ENCODE measurements at places on chromosomes 1 and 21. TPM values are rescaled to one million over a fixed set of nuclear protein-coding genes. Genes with fewer than 3 reads are reported as not detected.

DNA sequence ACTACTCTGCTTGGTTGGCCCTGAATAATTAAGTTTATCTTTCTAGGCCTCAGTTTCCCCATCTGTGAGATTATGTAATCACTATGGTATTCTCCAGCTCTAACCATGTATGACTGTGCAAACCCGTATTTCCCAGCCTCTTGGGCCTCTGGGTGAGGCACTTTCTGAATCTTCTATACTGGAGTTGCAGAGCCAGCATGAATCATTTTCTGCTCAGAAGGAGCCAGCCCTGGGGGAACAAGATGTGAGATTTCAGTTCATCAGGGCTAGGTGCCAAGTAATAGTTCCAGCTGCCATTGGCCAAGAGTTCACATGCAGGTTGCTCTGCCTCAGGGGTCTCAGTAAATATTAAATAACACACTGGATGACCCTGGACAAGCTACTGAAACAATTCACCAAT, 47.7 kb upstream of the USP24 start:
- DNase-seq, result no peak
- H3K4me1 ChIP-seq, result no peaks in the 10 kb centered on the region
- no peak overlapping the region for H3K27ac ChIP-seq
- no peak overlapping the region for H3K4me3 ChIP-seq
- no peaks in the 10 kb centered on the region for H3K27me3 ChIP-seq

- no peaks in the 10 kb centered on the region for H3K27me3 ChIP-seq
- H3K27ac ChIP-seq, result no peak overlapping the region
- H3K4me1 ChIP-seq, result no peaks in the 10 kb centered on the region
- no peak for DNase-seq
- H3K4me3 ChIP-seq, result no peak overlapping the region
These were observed 72.1 kb downstream of the SLC5A9 start for GRCh38 chr1:48294656-48295055.

- DNase-seq, result no peak
- no peaks in the 10 kb centered on the region for H3K4me1 ChIP-seq
- no peak overlapping the region for H3K4me3 ChIP-seq
- H3K36me3 ChIP-seq, result no peaks in the 10 kb centered on the region
- no peak overlapping the region for H3K27ac ChIP-seq
These were observed 35.9 kb downstream of the SMAP2 start for GRCh38 chr1:40409467-40409866.

GRCh38 chr1:172699111-172699510, 40.2 kb downstream of the FASLG start:
- H3K4me1 ChIP-seq, result no peaks in the 10 kb centered on the region
- H3K27ac ChIP-seq, result no peak overlapping the region
- H3K36me3 ChIP-seq, result no peaks in the 10 kb centered on the region
- DNase-seq, result no peak
- no peaks in the 10 kb centered on the region for H3K27me3 ChIP-seq
- H3K4me3 ChIP-seq, result no peak overlapping the region

DNA sequence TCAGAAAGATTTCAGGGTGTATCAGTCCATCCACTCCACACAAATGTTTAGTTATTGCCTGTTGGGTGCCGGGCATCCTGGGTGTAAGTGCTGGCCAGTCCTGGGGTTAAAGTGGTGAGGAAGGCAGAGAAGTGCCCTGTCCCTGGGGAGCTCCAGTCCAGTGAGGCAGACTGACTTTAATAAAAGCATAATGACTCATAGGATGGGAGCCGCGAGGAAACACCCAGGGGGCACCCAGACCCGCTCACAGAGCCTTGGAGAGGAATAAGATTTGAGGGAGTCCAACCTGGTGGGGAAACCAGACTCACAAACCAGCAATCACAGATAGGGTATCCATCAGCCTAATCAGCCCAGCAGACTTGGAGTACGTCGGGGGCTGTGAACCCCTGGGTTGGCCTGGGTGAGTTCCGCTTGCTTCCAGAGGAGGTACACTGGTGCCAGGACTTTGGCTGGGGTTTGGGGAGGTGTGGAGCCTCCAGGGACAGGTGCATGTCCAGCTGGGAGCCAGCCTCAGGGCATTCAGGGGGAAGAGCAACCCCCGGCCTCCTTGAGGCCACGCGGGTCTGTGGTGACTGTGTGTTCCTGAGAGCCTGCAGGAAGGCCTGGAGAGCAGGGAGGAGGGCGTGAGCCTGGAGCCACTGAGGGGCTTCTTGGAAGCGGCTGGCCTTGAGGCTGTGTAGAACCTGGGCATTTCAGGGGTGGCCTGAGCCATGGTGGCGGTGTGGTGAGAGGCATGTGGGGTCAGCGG, 3.7 kb downstream of the PEAR1 start:
- H3K27me3 ChIP-seq, result peaks cover 19% of the 10 kb centered on the region
- no peak for DNase-seq
- peak overlapping the region; percentile 60 for H3K27ac ChIP-seq

DNA sequence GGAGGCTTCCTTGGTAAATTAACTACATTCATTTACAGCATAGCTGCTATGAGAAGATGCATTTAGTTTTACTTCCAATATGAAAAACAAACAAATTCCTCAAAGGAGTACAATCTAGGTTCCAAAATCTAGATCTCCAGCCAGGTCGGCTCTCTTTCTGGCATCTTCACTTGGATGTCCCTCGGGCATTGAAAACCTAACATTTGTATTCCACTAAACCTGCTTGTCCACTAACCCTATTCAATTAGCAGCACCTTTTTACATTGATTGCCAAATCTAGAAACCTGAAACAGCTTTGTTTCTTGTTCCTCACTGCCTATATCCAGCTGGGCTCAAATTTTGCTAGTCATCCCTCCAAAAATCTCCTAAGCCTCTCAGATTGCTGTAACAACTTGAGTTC, 14.3 kb upstream of the CXADR start:
- H3K27ac ChIP-seq, result no peak overlapping the region
- H3K36me3 ChIP-seq, result no peaks in the 10 kb centered on the region

GRCh38 chr1:159421821-159422220, 10.2 kb upstream of the OR10J4 start:
- H3K4me1 ChIP-seq, result no peaks in the 10 kb centered on the region
- no peak for DNase-seq

DNA sequence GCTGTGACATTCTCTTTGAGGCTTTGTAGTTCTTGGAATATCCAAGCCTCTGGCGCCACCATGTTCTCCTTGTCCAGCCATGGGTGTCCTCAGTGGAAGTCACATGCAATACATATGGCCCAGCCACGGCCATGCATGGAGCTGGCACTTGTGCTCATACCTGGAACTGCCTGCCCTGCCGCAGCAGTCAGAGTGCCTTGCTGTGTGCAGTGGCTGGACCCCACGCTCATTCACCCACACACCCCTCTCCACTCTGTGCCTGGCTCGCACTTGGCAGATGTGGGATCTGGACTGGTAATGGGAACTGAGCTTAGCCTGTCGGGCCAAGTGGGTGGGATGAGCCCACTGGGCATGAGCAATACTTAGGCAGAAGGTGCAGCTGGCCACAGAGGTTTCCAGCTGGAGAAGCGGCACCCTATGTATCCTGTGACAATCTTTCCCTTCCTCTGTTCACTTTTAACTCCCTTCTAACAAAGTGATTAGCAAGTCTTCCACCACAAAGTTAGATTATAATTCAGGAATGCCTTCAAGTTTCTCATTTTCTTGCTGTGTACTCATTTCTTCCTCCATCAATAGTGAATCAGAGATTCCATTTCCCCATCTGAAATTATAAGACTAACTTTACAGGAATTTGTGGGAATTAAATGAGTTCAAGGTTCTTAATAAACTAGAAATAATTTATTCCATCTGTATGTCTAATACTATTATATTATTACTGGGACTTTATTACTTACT, 351.6 kb upstream of the NCAM2 start:
- DNase-seq, result no peak
- no peaks in the 10 kb centered on the region for H3K4me1 ChIP-seq
- no peak overlapping the region for H3K4me3 ChIP-seq
- H3K27me3 ChIP-seq, result no peaks in the 10 kb centered on the region

DNA sequence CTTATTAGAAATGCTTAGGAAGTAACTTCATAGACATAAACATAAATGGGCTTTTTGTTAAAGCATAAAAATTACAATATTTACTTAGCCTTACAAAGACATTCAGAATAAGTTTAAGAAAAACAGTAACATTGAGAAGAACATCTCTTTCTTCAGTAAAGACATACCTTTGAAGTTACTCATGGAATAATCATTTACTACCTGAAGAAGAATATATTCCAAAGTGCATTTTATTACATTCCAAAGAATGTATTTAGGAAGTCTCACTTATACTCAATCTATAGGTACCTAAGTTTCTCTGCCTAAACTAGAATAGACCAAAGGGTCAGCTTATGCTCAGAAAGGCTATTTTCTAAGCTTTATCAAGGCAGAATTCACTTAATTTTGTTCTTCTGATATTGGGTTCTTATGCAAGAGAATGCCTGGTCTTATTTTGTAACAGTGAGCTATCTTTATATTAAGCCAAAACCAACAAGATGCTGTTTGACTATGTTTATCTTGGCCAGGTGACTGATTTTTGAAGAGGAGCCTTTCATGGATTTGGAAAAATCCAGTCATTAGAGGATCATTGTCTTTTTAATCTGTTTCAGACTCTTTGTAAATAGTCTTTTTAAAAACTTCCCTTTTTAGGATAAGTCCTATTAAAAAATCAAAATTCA, 110.1 kb downstream of the OLFML2B start:
- H3K4me1 ChIP-seq, result no peaks in the 10 kb centered on the region
- no peaks in the 10 kb centered on the region for H3K36me3 ChIP-seq
- no peaks in the 10 kb centered on the region for H3K27me3 ChIP-seq
- no peak for DNase-seq
- no peak overlapping the region for H3K4me3 ChIP-seq

GRCh38 chr1:4344065-4344732, 310.2 kb upstream of the AJAP1 start:
- H3K4me3 ChIP-seq, result no peak overlapping the region
- H3K27me3 ChIP-seq, result no peaks in the 10 kb centered on the region
- H3K36me3 ChIP-seq, result no peaks in the 10 kb centered on the region
- H3K27ac ChIP-seq, result no peak overlapping the region
- no peaks in the 10 kb centered on the region for H3K4me1 ChIP-seq
- no peak for DNase-seq

DNA sequence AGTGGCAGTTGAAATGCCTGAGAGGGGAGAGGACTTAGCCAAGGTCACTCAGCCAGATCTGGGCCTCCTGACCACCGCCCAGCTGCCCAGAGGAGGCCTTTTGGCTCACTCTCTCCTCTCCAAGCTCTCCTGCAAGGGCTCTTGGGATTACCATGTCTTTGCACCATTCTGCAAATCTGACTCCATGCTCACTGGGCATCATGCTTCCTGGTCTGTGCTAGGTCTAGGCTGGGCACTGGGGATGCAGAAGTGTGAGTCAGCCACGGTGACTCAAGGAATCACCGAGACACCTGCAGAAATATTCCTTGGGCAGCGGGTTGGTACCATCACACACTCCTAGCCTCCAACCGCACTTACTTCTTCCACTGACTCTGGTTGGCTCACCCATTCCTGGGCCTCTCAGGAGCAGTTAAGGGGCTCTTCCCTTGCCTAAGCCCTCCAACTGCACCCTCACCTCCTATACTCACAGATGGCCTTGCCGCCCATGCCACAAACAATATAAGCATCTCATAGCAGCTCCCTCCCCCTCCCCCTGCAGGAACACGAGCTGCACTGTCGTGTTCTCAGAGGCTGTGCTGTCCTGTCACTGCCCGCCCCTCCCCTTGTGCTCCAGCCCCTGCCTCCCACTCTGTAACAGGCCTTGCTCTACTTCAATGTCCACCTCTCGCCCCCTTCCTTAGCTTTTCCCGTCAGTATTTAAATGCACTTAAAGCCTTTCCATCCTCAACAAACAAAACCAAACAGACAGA, 34.8 kb downstream of the CDCP2 start:
- DNase-seq, result no peak
- H3K4me3 ChIP-seq, result no peak overlapping the region
- no peak overlapping the region for H3K27ac ChIP-seq
- no peaks in the 10 kb centered on the region for H3K27me3 ChIP-seq

GRCh38 chr1:179440971-179441370, 75.2 kb downstream of the AXDND1 start:
- H3K4me1 ChIP-seq, result no peaks in the 10 kb centered on the region
- peak overlapping the region; percentile 20 for H3K27ac ChIP-seq
- no peaks in the 10 kb centered on the region for H3K27me3 ChIP-seq
- peak; percentile 21 for DNase-seq
- H3K4me3 ChIP-seq, result no peak overlapping the region

RNPC3 gene
- 16.7 TPM for total RNA-seq

RGS4 gene
- total RNA-seq, result 13.1 TPM

ZYG11A gene
- total RNA-seq, result 1.1 TPM

FAM131C gene
- total RNA-seq, result 3.5 TPM
